ENCODE measurements at places on chromosomes 12 and 14.

GRCh38 chr12:8950702-8951478 is 1.4 kb upstream of the M6PR start:
- DNase-seq: no peak

DNA sequence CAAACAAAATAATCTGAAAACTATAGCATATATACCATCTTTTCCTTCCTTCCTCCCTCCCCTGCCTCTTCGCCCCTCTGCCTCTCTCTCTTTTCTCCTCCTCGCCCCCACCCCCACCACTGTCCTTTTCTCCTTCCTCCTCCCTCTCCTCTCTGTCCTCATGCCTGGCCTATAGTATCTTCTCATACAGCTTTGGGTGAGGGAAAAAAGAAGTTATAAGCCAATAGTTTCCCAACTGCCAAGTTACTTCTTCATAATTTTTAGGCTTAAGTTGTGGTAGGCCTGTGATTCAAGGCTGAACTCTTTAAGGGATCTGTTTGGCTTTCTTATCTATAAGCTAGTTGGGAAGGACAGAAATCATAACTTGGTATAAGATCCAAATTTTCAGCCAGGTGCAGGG is 9.1 kb downstream of the TMED10 start:
- no peak for DNase-seq

DNA sequence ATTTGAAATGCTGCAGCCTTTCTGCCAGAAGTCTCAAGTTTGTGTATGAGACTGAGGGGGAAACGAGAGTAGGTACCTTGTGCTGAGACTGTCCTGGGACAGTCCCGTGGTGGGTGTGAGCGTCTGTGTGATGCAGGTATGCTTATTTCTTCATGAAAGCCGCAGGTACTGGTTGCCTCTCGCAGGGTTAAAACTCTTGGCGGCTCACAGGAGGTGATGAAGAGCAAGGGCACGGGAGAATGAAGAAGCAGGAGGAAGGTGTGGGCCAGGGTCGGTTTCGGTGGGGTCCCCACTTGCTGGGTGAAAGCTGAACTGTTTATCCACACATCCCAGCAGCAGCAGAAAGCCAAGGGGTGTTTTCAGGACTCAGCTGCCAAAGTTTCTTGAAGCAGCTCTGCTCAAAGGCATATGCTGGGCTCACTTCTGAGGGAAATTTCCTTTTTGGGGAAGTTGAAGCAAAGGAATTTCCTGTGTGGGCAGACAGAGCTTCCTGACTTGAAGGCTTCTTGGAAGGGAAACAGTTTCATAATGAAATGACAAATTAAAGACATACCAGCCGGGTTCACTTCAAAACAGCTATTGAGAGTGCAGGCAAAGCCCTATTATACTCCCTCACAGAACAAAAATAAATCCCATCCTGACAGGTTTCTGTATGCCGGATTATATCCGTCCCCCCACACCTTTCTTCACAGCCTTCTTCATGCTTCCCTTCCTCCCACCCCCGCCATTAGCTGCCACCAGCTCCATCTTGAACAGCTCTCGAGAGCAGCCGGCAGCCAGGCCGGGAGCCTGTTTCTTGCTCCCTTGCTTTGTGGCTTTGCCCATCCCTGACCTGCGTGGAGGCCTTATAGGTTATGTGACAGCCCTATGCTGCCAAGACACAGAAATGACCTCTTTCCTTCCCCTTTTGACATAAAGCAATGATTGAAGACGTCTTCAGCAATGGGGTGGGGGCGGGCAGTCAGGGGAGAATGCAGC is 116.6 kb downstream of the ETV6 start:
- DNase-seq: no peak

DNA sequence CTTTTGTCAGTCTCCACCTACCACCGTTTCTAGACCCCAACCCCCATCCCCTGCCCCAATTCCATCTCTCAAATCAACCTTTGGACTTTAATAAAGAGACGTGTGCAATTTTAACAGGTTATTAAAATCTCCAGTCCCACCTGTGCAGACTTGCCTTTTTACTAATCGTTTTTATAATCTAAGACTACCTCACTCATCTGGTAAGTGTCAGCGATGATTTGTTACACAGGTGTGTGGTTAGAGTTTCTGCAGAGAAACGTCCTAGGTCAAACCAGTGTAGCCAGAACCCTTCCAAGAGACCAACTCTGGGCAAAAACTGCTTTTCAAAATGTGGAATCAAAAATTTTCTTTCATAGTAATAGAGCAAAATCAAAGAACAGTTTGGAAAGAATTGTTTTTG is 60.4 kb upstream of the PELI2 start:
- no peak for DNase-seq
